ENCODE measurements at places on chromosomes 5 and 9.

GRCh38 chr5:82918311-82919031 is 158.7 kb downstream of the TMEM167A start:
- DNase-seq = no peak

DNA sequence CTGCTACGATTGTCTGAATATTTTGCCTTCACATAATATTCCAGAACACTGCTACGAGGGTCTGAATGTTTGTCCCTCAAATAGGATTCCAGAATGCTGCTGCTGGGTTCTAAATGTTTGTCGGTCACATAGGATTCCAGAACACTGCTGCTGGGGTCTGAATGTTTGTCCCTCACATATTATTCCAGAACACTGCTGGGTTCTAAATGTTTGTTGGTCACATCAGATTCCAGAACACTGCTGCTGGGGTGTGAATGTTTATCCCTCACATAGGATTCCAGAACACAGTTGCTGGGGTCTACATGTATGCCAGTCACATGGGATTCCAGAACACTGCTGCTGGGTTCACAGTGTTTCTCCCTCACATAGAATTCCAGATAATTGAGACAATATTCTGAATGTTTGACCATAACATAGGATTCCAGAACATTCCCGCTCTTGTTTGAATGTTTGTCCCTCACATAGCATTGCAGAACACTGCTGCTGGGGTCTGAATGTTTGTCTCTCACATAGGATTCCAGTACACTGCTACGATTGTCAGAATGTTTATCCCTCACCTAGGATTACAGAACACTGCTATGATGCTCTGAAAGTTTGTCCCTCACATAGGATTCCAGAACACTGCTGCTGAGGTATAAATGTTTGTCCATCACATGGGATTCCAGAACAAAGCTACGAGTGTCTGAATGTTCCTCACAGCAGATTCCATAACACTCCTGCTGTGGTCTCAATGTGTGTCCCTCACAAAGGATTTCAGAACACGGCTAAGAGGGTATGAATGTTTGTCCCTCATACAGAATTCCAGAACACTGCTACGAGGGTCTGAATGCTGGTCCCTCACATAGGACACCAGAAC is 201.8 kb downstream of the FOXD4L6 start:
- DNase-seq = no peak

DNA sequence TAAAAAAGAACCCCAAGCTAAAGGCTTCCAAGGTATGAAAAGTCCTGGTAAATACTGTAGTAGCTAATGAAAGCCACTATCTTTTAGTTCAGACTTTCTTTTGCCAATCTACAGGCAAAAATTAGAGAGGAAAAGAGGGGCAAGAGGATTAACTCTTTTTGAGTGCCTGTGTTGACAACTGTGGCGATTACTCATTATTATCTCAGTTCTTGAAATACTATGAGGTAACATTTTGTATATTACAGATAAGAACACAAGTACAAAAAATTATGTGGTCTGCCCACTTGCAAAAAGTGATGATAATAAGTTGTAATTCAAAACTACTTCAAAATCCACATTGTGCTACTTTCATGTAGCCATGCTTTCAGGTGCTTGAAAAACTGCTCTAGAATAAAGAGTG is 144.0 kb downstream of the DTWD2 start:
- no peak for DNase-seq

DNA sequence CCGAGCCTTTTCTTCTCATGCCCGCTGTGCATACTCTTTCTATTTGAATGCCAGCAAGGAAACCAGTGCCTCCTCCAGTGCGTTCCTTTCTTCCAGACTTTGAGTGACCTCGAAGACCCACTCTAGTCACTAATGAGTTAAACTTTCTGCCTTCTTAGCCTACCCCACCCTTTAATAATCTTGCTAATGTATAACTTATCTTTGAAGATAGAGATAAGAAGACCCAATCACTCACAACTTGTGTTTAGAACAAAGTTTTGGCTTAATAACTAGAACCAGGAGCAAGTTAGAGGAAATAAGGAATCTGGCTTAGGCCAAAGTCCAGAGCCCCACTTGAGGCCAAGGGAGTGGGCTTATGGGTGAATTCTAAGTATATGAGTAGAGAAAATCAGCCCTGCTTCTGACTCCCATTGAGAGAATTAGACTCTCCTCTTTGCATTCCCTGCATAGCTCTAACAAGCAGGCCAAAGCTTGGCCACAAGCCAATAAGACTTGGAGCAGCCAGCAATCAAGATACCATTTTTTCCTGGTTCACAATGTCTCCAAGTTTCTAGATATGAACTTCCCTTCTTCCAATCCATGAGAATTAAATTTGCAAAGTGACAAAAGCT is 181.5 kb upstream of the PIK3R1 start:
- DNase-seq = peak; percentile 10

- DNase-seq = no peak
Observed at GRCh38 chr5:3376611-3377010, 219.0 kb upstream of the IRX1 start.

GRCh38 chr5:58998544-58998943 is 415.7 kb downstream of the RAB3C start:
- DNase-seq = no peak
